ENCODE measurements at places on chromosomes 2 and 18.

- no peak for DNase-seq
Measured at GRCh38 chr2:101388232-101388631, 929 bp upstream of the CREG2 start.

DNA sequence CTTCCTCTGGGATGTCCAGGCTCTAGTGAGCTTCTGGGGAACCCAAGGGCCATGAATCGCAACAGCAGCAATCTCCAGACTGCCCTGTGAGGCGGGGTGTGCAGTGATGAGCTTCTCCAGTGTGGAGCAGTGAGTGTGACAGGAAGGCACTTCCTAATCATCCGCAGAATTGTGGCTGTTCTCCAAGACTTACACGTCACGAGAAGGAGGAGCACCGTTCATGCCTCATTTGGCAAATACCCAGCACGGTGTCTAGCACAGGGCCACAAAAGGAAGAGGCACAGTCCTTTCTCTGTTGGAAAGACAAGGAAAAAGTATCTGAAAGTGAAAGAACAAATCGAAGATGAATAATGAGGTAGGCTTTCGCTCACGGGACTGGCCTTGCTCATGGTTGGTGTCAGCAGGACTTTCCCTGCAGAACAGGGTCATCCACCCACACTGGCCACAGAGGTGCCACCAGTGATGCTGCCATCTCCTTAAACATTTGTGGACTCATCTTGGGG lies 125.1 kb upstream of the HAAO start:
- DNase-seq, result no peak

DNA sequence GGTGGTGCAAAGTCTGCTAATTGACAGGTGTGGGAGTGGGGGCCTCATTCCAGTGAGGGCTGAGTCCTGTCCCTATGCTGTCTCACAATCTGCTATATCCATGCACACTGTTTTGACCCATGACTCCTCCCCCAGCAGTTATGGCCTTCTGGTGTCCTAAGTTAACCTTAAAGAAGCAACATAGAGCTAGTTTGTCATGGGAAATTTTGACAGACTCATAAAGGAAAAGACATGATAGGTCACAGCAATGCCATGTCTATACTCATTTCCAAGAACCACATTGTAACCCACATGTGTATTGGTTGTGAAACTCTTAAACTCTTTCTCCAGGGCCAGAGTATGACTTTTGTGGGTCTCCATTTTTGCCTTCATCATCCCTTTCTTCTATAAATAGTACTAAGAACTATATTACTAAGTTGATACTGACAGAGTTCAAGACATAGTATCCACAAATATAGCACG lies 78.2 kb upstream of the SLC1A4 start:
- DNase-seq, result no peak

DNA sequence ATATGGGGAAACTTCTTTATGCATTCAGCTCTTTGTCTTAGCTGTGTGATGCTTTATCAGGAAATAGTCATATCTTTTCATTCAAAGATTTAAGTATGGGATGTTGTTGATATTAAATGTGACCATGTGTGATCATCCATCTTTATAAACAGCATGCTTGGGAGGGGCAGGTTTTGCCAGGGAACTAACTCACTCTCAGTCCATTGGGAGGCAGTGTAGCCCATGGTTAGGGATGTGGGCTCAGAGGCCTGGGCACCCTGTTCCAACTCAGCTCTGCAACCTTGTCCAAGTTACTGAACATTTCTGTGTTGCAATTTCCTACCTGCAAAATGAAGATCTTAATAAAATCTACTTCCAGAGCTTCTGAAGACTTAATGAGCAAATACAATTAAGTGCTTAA lies 92.0 kb upstream of the BCL2L11 start:
- DNase-seq, result no peak

- no peak for DNase-seq
Measured at GRCh38 chr18:45793264-45793965, 32.1 kb upstream of the SIGLEC15 start.

GRCh38 chr2:206442833-206443734 lies at the start of gene ADAM23:
Gene ADAM23 (plus strand): TSS chr2:206443532. CDS start chr2:206443867, 335 bp downstream.
- DNase-seq, result peak; percentile 92

DNA sequence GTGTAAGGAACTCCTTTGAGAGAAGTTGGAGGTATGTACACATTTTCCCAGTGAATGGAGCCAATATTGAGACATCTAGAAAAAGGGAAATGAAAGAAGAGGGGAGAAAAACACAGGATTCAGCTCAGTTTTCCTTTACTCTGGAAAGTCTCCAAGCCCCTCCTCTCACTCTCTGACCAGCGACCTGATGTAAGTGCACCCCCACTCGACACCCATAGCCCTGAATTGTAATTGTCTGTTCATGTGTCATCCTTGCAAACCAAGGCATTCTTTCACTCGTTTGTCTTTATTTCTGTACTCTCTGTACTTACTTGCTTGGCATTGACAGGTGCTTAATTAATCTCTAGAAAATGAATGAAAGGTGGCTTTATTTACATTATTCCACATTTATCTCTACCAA lies 55.7 kb upstream of the CTAGE1 start:
- DNase-seq, result no peak

DNA sequence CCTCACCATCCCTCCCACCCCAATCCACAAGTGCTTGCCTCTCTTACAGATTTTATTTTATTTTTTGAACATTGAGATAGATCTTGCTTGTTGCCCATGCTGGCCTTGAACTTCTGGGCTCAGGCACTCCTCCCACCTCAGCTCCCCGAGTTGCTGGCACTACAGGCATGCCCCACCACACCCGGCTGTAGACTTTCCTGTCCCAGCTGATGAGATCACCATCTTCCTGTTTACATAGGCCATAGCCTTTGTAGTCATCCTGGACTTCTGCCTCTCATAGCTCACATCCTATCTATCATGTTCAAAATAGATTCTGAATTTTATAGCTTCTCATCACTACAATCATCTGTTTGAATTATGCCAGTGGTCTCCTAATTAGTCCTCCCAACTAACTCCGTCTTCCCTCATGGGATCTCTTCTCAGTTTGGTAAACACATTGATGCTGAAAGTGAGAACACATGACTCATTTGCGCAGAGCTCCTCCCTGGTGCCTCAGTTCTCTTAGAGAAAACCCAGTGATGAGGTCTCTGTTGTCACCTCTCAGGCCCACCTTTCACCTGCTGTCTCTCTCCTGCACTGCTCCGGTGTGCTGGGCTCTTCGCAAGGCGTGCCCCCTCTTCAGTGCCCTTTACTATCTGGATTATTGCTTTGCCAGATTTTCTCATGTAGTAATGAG lies 243.0 kb downstream of the ZNF407 start:
- no peak for DNase-seq

DNA sequence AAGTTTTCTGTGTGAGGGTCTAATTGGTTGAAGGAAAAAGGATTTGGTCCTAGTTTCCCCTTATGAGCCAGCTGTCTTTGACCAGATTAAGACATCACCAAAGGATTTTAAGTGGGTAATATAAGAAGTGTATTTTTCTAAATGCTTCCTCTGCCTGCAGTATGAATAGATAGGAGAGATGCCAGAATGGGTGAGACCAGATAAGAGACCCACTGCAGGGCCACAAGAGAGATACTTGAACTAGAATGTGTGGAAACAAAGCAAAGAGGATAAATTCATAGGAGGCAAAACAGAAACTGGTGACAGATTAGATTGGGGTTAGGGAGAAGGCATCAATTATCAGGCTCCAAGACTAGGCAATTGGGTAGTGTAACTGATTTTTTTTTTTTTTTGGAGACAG lies 1.1 kb upstream of the HDHD2 start:
- no peak for DNase-seq

GRCh38 chr2:84231478-84231877 lies 227.6 kb downstream of the SUCLG1 start:
- DNase-seq, result no peak

- peak; percentile 60 for DNase-seq
Measured at GRCh38 chr2:222305516-222306392, 7.0 kb upstream of the PAX3 start.

- no peak for DNase-seq
Measured at GRCh38 chr2:64054161-64054915, 35.1 kb upstream of the VPS54 start.

DNA sequence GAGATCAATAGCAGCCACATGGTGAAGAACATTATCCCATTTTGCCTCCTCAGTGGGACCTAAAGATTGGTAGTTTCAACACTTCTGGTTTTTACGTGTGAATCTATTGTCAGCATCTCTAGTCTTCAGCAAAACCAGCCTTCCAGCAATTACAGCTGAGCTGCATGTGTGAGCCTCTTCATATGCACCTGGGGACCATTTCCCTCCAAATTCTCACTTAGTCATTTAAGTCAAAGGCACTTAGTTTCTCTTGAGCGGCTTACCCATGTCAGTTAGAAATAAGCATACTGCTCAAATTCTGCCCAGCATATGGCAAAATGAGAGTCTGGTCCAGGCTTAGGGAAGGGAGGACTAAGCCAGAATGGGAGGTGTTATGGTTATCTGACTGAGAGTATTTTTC lies 99.7 kb upstream of the NXPH2 start:
- no peak for DNase-seq

DNA sequence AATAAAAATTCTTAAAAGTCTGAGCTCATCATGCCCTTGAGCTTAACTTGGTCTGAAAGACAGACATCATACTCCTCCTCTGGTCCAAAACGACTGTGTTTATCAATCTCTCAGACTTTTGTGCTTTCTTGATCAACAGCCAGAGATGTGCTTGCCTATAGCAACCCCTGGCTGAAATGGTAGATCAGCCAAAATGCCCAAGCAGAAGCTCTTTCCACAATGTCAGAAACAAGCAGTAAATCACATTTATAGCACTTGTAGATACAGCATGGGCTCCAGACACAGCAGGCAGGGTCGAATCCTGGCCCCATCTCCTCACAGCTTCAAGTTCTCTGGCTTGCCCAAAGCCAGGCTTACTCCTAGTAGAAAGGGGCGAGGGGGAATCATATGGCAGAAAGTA lies 110.4 kb upstream of the FOSL2 start:
- no peak for DNase-seq

DNA sequence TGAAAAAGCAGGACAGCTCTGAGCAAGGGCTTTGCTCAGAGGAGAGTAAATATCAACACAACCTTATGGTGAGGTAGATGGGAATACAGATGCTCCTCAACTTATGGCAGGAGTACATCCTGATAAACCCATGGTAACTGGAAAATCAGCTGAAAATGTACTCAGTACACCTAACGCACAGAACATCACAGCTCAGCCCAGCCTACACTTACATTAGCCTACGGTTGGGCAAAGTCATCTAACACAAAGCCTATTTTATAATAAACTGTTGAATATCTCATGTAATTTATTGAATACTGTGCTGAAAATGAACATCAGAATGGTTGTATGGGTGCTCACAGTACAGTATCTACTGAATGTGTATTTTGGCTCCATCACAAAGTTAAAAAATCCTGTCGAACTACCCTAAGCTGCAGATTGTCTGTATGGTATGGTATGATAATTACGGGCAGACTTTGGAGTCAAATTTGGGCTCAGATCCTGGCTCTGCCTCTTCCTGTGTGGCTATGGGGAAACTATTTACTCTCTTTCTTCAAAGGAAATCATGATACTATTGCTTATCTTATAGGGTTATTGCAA lies 120.3 kb upstream of the LYPD1 start:
- no peak for DNase-seq

DNA sequence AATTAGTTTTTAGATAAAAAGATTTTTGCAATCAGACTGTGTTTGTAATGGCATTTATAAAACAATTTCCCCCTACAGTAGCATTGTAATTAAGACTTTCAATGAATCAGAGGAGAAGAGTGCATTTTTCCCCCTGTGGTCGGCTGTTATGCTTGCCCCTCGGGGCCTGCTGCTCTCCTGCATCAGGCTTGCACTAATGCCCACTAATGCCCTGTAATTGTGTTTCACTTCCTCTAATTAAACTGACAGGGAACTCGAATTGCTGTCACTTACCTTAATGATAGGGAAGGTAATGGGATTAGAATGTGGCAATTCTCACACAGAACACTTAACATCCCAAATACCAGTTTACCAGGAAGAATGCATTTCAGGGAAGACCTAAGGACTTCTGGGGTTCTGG lies 61.2 kb upstream of the LRRTM1 start:
- DNase-seq, result peak; percentile 74

DNA sequence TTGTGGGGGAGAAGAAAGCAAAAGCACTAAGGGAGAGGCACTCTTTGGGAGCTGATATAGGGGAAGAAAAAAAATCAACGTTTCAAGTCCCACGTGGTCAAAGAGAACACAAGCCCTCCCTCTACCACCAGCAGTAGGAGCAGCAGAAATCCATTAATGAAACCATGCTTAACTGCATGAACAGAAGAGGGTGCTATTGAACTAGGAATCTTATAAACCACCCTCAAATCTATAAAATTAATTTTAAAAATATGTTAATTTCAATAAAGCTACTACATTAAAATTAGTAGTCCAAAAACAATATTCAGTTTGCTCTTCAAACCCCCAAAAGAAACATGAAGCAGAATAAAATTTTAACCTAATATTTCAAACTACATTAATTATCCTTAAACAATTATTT lies 147.8 kb downstream of the TMEM18 start:
- no peak for DNase-seq

DNA sequence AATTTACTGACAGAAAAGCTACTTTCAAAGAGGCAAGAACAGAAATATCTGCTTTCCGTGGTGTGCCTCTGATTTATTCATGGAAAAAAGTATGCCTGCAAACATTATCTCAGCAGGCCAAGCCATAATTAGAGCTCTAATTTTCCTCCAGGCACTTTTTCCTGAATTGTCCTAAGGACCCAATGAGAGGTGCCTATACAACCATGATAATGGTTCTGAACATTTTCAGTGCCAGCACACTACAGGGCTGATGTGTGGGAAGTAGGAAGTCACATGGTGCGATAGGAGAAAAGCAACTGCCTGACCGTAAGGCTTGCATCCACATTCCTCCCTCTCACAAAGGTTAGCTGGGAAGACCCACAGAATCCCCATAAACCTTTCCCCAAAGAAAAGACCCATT lies 45.9 kb upstream of the EGR4 start:
- DNase-seq, result no peak

GRCh38 chr2:99571533-99571932 lies 81.7 kb upstream of the REV1 start:
- no peak for DNase-seq

GRCh38 chr18:50171406-50171805 lies 23.5 kb downstream of the MYO5B start:
- no peak for DNase-seq

DNA sequence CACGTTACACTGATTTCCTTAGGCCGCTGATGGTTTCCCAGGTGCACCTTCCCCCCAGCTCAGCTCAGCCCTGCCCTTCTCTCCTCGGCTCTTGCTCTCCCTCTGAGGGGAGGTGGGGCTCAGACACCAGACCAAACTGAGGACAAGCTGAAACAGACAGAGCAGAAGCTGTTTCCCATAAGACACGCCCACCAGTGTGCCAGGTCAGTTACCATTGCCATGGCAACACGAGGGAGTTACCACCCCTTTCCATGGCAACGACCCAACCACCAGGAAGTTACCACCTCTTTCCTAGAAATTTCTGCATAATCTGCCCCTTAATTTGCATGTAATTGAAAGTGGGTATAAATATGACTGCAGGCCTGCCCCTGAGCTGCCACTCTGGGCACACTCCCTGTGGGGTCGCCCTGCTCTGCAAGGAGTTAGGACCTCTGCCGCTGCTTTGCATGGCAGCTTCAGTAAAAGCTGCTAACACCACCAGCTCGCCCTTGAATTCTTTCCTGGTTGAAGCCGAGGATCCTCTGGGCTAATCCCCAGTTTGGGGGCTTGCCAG lies 120.9 kb upstream of the SMIM21 start:
- DNase-seq, result no peak

GRCh38 chr2:64750001-64750816 lies 96.5 kb upstream of the SERTAD2 start:
- DNase-seq, result peak; percentile 48
